ENCODE measurements at places on chromosomes 4 and X. TPM values are rescaled to one million over a fixed set of nuclear protein-coding genes. Genes with fewer than 3 reads are reported as not detected.

GRCh38 chr4:174555789-174556630 is 33.7 kb upstream of the HPGD start:
- H3K36me3 ChIP-seq, result no peaks in the 10 kb centered on the region
- no peaks in the 10 kb centered on the region for H3K4me1 ChIP-seq
- no peak for DNase-seq
- H3K27me3 ChIP-seq, result no peaks in the 10 kb centered on the region
- no peak overlapping the region for H3K27ac ChIP-seq
- no peak overlapping the region for H3K4me3 ChIP-seq

GRCh38 chrX:32392655-32393054 is 818.7 kb downstream of the DMD start:
- no peaks in the 10 kb centered on the region for H3K4me1 ChIP-seq
- H3K36me3 ChIP-seq, result no peaks in the 10 kb centered on the region
- no peak overlapping the region for H3K27ac ChIP-seq
- H3K4me3 ChIP-seq, result no peak overlapping the region
- H3K27me3 ChIP-seq, result no peaks in the 10 kb centered on the region

GRCh38 chrX:153499876-153500275 is 5.1 kb downstream of the BGN start:
- DNase-seq, result no peak
- no peaks in the 10 kb centered on the region for H3K27me3 ChIP-seq
- no peaks in the 10 kb centered on the region for H3K36me3 ChIP-seq
- no peaks in the 10 kb centered on the region for H3K4me1 ChIP-seq
- H3K27ac ChIP-seq, result no peak overlapping the region

The TLR6 gene
- total RNA-seq, result 1.7 TPM

Data from activated T-helper 1 cell treated with anti-CD3 and anti-CD28 coated beads, Interleukin-12 subunit alpha, Interleukin-12 subunit beta, Interleukin-2, Interleukin-4 antibody, amounts not matched to agents 30 ng/mL and 10 ng/mL and 1 ng/mL, durations not matched to agents 14 hours and 24 hours and 36 hours (primary cell).